Amygdala (tissue), 56 donors: ENCODE measurements at places on chromosomes 11 and 22.

GRCh38 chr11:85886089-85887056 is 31.2 kb downstream of the CCDC83 start:
- no peak for DNase-seq

DNA sequence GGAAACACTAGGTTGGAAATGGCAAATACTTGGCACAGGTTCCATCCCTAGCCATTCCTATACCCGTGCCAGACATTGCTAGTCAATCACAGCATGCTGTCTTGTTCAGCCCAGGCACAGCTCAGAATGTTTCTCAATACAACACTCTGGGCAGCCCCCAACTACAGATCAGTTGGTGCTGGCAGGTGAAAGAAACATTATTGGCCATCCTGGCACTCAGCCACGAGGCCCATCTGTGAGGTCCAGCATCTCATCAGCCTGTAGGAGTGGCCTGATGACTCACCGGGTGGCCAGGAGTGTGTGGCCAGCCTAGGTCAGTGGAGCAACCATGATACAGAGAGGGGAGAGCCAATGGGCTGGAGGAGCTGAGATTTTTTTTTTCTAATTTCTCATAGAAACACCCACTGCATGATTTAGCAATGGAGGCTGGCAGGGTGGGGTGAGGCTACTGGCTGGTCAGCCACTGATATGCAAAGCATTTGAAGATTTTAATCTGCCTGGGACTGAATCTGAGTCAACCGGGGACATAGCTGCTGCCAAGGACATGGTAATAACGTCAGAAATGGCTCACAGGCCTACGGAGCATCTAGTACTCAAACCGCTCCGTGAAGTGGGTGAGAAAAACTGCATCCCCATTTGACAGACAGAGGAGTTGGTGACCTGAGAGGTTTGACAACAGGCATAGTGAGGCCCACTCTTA is 5.4 kb downstream of the MYO18B start:
- no peak for DNase-seq

- no peak for DNase-seq
Measured at GRCh38 chr11:15544353-15544752, 429.6 kb downstream of the INSC start.

DNA sequence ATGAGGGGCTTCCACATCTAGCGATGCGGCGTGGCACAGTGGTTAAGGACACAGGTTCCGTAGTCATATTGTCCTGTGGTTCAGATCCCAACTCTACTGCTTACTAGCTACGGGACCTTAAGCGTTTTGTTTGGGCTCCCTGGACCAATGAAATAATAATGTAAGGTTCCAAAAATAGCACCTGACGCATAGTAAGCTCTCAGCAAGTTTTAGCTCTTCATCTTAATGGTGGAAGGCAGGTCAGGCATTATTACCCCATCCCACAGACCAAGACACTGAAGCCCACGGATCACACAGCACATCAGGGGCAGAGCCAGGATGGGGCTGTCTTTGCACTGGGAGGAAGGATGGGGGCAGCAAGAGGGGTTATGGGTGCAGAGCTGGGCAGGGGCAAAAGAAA is 13.0 kb downstream of the DNAJB13 start:
- no peak for DNase-seq

GRCh38 chr11:70456921-70457532 is 58.7 kb downstream of the CTTN start:
- DNase-seq = peak; percentile 9

DNA sequence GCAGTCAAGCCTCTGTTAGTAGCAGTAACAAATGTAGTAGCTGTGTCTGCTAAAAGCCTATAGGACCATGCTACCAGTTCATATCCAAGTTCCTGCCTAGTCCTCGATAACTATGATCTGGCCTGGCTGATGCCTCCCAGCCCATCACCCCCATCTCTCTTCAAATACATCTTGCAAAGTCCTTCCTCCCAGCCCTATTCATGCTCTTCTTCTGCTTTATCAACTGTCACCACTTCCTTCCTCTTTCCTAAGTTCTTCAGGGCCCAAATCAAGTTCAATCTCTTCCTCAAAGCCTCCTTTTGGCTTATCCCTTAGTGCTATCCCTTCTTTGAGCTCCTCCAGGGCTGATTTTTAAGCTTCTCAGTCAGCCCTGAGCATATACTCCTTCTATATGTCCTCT is 150.9 kb upstream of the THY1 start:
- no peak for DNase-seq

DNA sequence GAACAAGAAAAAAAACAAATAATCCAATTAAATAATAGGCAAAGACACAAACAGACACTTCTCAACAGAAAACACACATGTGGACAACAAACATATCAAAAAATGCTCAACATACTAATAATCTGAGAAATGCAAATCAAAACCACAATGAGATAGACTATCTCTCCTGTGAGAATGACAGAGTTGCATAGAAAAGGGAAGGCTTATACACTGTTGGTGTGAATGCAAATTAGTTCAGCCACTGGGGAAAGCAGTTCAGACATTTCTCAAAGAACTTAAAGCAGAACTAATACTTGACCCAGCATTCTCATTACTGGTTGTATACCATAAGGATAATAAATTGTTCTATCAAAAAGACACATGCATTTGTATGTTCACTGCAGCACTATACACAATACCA is 637.8 kb upstream of the LUZP2 start:
- no peak for DNase-seq

- no peak for DNase-seq
Measured at GRCh38 chr11:57396744-57397143, 6.3 kb upstream of the PRG2 start.

DNA sequence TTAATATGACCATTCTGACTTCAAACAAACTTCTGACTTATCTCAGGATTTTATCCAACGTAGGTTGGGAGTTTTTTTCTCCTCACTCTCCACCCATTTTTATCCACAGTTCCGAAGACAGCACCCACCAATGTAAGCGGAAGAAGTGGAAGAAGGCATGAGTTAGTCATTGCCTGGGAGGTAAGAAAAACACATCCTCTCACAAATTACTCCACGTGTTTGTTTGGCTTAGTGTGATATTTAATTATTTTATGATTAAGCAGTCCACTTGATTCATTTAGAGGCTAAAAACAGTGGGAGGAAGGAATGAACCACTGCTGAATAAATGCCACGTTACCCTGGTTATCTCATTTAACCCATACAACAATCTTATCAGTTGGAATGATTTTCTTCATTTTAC is 389.6 kb upstream of the ARHGAP42 start:
- no peak for DNase-seq

DNA sequence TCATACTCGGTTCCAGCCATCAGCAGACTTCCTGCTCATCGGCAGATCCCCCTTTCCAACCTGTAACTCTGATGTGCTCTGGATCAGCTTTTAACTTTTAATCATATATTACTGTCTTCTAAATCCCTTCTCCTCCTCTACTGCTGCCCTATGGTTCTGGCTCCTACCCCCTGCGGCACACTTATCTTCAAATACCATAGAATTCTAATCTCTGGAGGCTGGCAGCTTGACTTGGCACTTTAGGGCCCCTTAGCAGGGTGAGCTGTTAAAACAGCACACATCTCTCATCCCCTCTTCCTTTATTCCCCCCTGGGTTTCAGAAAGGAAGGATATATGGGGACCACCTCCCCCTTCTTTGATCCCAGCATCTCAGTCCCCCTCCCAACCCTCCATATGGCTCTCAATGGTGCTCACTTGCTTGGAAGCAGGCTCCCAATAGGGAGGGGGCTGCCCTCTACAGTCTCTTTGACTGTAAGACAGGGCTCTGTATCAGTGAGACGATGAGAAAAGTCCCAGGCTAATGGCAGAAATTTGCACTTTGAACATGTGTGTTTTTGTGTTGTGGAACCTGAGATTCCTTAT is 4.4 kb upstream of the CNTF start:
- no peak for DNase-seq

DNA sequence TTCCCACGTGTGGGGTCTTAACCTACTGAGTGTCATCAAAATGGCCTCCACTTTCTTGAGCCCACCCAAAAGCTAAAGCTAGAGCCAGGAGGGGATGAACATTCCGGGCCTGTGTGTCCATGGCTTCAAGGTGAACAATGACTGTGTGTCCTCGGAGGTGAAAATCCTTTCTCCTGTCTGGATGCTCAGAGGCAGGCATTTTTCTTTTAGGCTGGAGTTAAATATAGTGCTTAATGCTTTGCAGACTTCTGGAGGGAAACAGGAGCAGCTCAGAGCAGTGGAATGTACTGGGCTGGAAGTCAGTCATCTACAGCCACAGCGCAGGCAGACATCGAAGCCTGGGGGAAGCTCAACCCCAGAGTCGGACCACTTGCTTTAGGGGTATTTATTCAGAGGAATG is 68.6 kb upstream of the TMEM45B start:
- DNase-seq = no peak
